ENCODE measurements at places on chromosomes 3 and 15.

- DNase-seq = no peak
These were observed 237.4 kb upstream of the TRIM42 start for GRCh38 chr3:140440446-140440845.

- no peak for DNase-seq
These were observed 1515.7 kb downstream of the SI start for GRCh38 chr3:163562625-163563024.

- DNase-seq = no peak
These were observed 107.8 kb upstream of the BOC start for GRCh38 chr3:113103588-113103987.

DNA sequence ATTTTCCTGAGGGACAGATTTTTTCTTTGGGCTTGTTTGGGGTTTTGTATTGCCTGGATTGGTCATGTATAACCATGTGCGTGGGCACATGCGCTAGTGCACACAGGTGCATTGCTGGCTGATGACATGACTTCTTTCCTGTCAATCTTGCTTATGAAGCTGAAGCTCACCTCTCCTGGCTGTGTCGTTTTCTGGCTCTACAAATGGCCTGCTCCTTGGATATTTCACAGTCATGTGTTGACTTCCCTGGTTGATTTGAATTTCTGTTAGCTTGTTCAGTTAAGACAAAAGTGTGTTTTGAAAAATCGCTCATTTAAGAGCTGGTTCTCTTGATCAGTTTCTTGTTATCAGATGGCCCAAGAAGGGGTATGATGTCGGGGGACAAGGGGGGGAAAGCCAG is 11.5 kb downstream of the PTPRG start:
- DNase-seq = no peak

GRCh38 chr15:23762026-23762425 is 74.9 kb upstream of the NDN start:
- DNase-seq = no peak

DNA sequence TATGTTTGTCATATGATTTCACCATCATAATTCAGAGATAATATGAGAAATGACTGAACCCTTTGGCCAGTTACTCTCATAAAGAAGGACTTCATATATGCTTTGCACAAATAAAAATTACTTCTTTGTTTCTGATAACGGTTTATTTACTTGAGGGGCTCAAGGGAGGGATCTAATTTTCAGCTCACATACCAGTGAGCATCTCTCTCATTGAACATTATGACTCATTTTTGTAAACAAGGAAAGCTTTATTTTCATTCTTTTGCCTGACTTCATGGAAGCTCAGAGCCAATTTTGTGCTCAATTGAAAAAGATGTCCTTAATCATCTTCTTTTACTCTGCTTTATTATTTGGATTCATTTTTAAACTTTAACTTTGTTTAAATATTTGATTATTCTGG is 5.8 kb downstream of the NLGN1 start:
- no peak for DNase-seq

DNA sequence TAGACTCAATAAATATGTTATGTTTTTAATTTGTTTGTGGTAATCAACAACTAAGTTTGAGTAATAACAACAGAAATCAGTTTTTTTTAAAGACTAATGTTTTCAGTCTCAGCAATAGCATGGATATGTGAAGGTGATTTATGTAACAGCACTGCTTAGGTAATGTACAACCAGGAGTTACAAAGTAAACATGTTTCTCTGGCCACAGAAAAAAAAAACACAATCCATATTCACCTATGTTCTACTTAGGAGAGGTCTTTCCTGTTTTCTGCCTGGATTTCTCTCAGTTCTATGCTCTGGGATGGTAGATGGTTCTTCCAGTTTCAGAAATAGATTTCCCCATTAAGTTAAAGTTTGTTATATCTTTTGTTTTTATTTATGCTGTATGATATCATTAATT is 579.4 kb downstream of the SI start:
- DNase-seq = no peak

DNA sequence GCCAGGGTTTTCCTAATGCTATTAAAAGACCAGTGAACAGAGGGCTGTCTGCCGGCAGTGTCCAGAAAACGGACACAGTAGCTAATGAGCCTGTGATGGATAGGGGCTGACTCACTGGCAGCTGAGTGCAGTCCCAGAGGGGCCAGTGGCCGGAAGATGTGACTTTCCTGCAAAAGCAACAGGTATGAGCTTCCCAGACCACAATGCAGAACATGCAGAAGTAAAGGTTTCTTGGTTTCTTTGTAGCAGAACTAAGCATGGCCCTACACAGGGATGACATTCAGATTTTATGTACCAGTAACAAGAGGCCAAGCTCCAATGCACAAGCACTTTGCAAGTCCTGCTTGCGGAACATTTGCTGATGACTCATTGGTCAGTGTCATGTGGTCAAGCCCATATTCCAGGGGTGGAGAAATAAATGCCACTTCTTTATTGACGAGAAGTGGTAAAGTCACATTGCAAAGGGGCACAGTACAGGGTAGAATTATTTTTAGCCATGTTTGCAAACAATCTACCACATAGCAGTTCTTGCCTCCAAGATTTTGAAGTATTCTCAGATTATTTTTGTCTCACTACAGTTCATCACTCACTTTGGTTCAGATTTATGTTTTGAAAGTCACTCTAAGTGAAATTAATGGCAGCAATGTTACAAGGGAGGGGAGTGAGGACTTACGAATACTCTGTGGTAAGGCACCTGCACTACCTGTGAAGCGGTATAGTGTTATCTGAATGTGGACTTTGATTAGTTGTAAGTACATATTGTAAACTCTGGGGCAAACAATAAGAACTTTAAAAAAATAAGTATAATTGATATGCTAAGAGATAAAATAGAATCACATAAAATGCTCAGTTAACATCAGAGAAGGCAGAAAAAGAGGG is 263.3 kb downstream of the ABHD5 start:
- DNase-seq = no peak

Data from heart left ventricle (tissue), 16 donors.